Thoracic aorta (tissue), 2 donors: ENCODE measurements at places on chromosomes 6 and 20. TPM values are rescaled to one million over a fixed set of nuclear protein-coding genes. Genes with fewer than 3 reads are reported as not detected.

- no peaks in the 10 kb centered on the region for H3K4me1 ChIP-seq
- no peaks in the 10 kb centered on the region for H3K27me3 ChIP-seq
- no peak overlapping the region for H3K27ac ChIP-seq
- no peak for DNase-seq
- H3K36me3 ChIP-seq: no peaks in the 10 kb centered on the region
These were observed 31.9 kb downstream of the HIVEP2 start for GRCh38 chr6:142913036-142913510.

- H3K4me3 ChIP-seq: no peak overlapping the region
- no peak for DNase-seq
- peaks cover 5% of the 10 kb centered on the region for H3K36me3 ChIP-seq
These were observed 53.8 kb downstream of the PHF3 start for GRCh38 chr6:63689421-63689820.

DNA sequence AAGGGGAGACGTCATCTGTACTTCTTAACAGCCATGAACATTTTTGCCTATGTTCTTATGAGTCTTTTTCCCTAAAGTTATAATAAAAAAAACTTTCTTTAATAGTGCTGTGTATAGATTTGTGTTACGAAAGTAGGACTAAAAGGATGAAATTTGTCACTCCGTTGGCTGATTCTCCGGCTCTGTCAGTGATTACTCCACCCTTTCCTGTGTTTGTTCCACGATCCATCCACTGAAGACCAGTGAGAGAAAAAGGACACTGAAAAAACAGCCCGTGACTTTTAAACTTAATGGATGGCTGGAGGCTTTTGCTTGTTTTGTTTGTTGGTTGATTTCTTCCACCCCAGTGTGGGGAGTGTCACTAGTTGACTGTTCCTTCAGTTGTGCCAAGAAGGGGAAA lies 232.0 kb upstream of the NOX3 start:
- no peak overlapping the region for H3K4me3 ChIP-seq
- H3K4me1 ChIP-seq: no peaks in the 10 kb centered on the region
- no peak overlapping the region for H3K27ac ChIP-seq
- no peak for DNase-seq

DNA sequence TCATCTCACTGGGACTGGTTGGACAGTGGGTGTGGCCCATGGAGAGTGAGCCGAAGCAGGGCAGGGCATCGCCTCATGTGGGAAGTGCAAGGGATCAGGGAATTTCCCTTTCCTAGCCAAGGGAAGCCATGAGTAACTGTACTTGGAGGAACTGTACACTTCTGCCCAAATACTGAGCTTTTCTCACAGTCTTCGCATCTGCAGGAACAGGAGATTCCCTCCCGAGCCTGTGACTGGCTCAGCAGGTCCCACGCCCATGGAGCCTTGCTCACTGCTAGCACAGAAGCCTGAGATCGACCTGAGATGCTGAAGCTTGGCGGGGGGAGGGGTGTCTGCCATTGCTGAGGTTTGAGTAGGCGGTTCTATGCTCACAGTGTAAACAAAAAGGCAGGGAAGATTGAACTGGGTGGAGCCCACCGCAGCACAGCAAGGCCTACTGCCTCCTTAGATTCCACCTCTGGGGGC lies 10.4 kb upstream of the CALHM5 start:
- no peak overlapping the region for H3K4me3 ChIP-seq
- no peaks in the 10 kb centered on the region for H3K36me3 ChIP-seq
- no peaks in the 10 kb centered on the region for H3K27me3 ChIP-seq
- no peak for DNase-seq
- no peak overlapping the region for H3K27ac ChIP-seq

GRCh38 chr20:2005831-2006426 lies 12.1 kb upstream of the PDYN start:
- H3K36me3 ChIP-seq: no peaks in the 10 kb centered on the region
- H3K27me3 ChIP-seq: no peaks in the 10 kb centered on the region
- no peak overlapping the region for H3K27ac ChIP-seq
- DNase-seq: no peak

GRCh38 chr6:5832668-5833067 lies 174.1 kb downstream of the NRN1 start:
- H3K27ac ChIP-seq: no peak overlapping the region
- peaks cover 2% of the 10 kb centered on the region for H3K4me1 ChIP-seq
- no peaks in the 10 kb centered on the region for H3K27me3 ChIP-seq
- no peaks in the 10 kb centered on the region for H3K36me3 ChIP-seq
- no peak overlapping the region for H3K4me3 ChIP-seq
- DNase-seq: no peak

- DNase-seq: no peak
- H3K27ac ChIP-seq: no peak overlapping the region
- H3K4me1 ChIP-seq: peaks cover 6% of the 10 kb centered on the region
- no peaks in the 10 kb centered on the region for H3K36me3 ChIP-seq
- H3K27me3 ChIP-seq: no peaks in the 10 kb centered on the region
These were observed 88.9 kb downstream of the HIVEP2 start for GRCh38 chr6:142855893-142856623.

- no peaks in the 10 kb centered on the region for H3K36me3 ChIP-seq
- H3K27ac ChIP-seq: no peak within 1 kb of the TSS
- no peaks in the 10 kb centered on the region for H3K27me3 ChIP-seq
- DNase-seq: no peak
- no peak within 1 kb of the TSS for H3K4me3 ChIP-seq
- no peaks in the 10 kb centered on the region for H3K4me1 ChIP-seq
These were observed at the start of gene NRSN1 for GRCh38 chr6:24125980-24126379. Gene NRSN1, plus strand, starts transcription at chr6:24126215. Its CDS starts 8,113 bp downstream, at chr6:24134328.

- DNase-seq: no peak
- no peak overlapping the region for H3K4me3 ChIP-seq
- H3K27ac ChIP-seq: peak overlapping the region; percentile 93
These were observed 9.9 kb downstream of the SMOC2 start for GRCh38 chr6:168450917-168451316.

DNA sequence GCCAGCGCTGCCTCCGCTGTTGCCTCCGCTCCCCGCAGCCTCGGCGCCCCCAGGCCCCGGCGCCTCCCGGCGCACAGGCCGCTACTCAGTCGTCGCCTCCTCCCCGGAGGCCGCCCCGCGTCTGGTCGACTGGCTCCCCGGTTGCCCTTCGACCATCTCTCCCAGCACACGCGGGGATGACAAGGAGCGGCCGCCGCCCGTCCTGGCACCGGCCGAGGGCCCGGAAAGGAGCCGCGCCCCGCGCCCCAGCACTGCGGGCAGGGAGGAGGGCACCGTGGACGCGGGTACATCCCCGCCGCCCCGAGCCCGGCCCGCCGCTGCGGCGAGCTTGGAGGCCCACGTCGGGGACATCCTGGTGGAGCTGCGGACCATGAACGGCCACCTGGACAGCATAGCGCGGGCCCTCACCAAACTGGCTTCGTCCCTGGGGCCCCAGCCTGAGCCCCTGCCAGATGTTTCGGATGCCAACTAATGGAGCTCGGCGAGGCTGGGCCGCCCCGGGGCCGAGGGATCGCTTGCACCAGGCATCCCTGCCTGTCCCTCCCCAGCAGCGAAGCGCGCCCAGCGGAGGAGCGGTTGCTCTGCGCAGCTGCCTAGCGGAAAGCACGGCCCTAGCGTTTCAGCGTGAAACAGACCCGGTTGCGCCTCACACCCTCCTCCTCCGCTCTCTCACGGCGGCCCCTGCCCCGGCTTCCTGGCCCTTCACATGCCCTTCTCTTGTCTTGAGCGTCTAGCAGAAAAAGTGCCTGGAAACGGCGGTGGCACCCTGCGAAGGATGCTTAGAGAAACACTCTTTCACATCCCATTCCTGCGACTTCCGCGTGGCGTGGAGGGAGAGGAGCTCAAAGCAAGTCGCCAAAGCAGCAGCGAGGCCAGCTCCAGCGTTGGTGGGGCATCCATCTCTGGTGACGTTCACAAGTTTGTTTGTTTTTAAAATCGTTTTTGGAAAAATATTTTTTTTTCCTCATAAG lies 285.8 kb upstream of the SUPT3H start:
- peak overlapping the region; percentile 58 for H3K4me3 ChIP-seq
- no peak overlapping the region for H3K27ac ChIP-seq
- no peak for DNase-seq
- H3K4me1 ChIP-seq: peaks cover 12% of the 10 kb centered on the region

DNA sequence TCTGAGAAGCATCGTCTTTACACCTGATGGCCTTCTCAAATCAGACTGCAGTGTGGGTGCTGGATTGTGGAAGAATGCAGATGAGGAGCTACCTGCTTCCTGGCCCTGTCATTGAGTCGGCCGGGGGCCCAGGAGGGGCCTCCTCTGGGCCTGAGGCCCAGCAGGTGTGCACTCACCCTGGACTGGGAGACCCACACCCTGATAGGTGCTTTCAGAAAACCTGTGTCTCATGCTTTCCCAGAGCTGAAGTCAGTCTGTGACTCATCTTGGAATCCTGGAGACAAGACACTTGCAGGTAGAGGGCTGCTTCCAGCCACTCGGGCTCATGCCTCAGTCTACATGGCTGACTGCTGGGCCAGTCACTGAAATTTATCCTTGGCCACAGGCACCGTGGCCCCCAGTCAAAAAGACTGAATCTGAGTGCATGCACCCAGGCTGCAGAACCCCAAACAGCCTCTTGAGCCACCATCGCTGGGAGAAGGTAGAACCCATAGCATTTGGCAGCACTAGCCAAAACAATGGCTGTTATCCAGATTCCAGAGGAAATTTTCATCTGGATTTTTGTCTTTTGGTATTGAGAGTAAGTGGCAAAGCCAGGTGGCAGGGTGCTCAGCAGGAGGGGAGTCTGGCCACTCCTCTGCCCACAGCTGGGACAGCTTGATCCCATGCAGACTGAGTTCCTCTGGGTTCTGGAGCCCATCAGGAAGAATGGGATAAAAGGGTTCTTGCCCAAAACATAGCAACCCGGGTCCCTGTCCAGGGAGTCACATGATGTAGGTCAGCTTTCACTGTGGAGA lies 182.0 kb upstream of the CST7 start:
- H3K36me3 ChIP-seq: no peaks in the 10 kb centered on the region
- H3K4me1 ChIP-seq: no peaks in the 10 kb centered on the region
- no peaks in the 10 kb centered on the region for H3K27me3 ChIP-seq
- no peak for DNase-seq
- H3K27ac ChIP-seq: no peak overlapping the region
- H3K4me3 ChIP-seq: no peak overlapping the region

- DNase-seq: no peak
- no peaks in the 10 kb centered on the region for H3K36me3 ChIP-seq
- no peaks in the 10 kb centered on the region for H3K4me1 ChIP-seq
- H3K27ac ChIP-seq: no peak overlapping the region
- H3K4me3 ChIP-seq: no peak overlapping the region
These were observed 16.9 kb downstream of the GFOD1 start for GRCh38 chr6:13470238-13471140.

DNA sequence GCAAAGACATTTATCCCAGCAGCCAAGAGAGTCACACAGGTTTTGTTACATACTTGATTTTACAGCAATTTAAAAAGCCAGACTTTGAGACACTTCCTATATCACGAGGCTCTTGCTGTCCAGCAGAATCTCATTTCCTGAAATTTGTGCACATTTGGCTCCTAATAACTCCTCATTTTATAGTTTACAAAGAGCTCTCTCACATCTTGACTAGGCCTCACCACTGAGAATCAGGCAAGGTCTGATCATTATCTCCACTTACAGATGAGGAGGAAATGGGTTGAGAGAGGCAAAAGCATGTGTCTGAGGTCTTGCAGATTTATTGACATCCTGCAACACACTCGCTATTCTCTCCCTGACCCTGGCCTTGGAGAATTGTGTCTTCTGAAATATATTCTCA lies 426.8 kb downstream of the MAFB start:
- H3K27me3 ChIP-seq: no peaks in the 10 kb centered on the region
- no peak overlapping the region for H3K27ac ChIP-seq
- H3K36me3 ChIP-seq: no peaks in the 10 kb centered on the region
- no peak overlapping the region for H3K4me3 ChIP-seq
- no peak for DNase-seq

- H3K27ac ChIP-seq: no peak overlapping the region
- H3K4me3 ChIP-seq: no peak overlapping the region
- H3K36me3 ChIP-seq: no peaks in the 10 kb centered on the region
- H3K4me1 ChIP-seq: no peaks in the 10 kb centered on the region
These were observed 84.3 kb upstream of the NRN1 start for GRCh38 chr6:6090861-6091607.

GRCh38 chr20:19478320-19478895 lies 266.0 kb downstream of the SLC24A3 start:
- H3K4me3 ChIP-seq: no peak overlapping the region
- peaks cover 4% of the 10 kb centered on the region for H3K4me1 ChIP-seq
- no peaks in the 10 kb centered on the region for H3K27me3 ChIP-seq
- H3K36me3 ChIP-seq: no peaks in the 10 kb centered on the region

GRCh38 chr6:154169193-154169847 lies 130.3 kb downstream of the OPRM1 start:
- H3K4me3 ChIP-seq: no peak overlapping the region
- H3K27ac ChIP-seq: no peak overlapping the region
- no peaks in the 10 kb centered on the region for H3K36me3 ChIP-seq
- H3K4me1 ChIP-seq: peaks cover 8% of the 10 kb centered on the region
- no peaks in the 10 kb centered on the region for H3K27me3 ChIP-seq

GRCh38 chr6:105102186-105102585 lies 77.6 kb downstream of the POPDC3 start:
- no peaks in the 10 kb centered on the region for H3K36me3 ChIP-seq
- H3K27me3 ChIP-seq: no peaks in the 10 kb centered on the region
- H3K4me3 ChIP-seq: no peak overlapping the region
- no peak for DNase-seq
- no peak overlapping the region for H3K27ac ChIP-seq
- no peaks in the 10 kb centered on the region for H3K4me1 ChIP-seq

- no peaks in the 10 kb centered on the region for H3K4me1 ChIP-seq
- DNase-seq: no peak
- no peaks in the 10 kb centered on the region for H3K36me3 ChIP-seq
These were observed 34.8 kb upstream of the ZNFX1 start for GRCh38 chr20:49312661-49313060.

- no peak overlapping the region for H3K27ac ChIP-seq
- H3K36me3 ChIP-seq: no peaks in the 10 kb centered on the region
- no peak overlapping the region for H3K4me3 ChIP-seq
- DNase-seq: no peak
These were observed 16.1 kb upstream of the LAMP5 start for GRCh38 chr20:9498322-9498721.

DNA sequence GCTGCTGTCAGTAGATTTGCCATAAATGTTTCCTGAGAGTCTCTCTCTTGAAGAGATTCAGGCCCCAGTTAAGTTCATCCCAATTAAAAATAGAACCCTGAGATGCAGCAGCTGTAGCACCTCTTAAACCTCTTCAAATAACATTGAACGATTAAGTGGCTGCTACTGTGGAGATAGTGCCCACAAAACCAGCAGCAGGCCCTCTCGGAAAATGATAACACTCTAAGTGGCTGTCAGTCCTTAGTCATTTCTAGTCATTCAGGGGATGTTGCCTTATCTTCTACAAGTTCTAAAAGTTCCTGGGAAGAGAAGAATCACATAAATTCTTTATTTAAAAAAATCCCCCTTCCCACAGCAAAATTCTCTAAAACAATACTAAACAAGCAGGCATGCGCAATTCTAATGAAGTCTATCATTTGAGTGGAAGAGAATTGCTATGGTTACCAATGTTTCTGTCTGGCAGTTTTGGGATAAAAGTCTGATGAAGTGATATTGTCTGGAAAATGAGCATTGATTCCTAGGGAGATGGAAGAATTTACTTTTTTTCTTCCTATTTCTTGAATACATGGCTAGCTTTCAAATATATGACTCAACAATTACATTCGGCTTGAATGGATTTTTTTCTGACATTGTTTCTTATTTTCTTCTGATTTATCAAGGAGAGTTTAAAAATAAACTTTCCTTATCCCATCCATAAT lies 131.9 kb downstream of the TRMT11 start:
- H3K4me1 ChIP-seq: no peaks in the 10 kb centered on the region
- no peak for DNase-seq
- no peaks in the 10 kb centered on the region for H3K36me3 ChIP-seq
- H3K27me3 ChIP-seq: no peaks in the 10 kb centered on the region
- peak overlapping the region; percentile 21 for H3K4me3 ChIP-seq

Gene SLC22A7
- total RNA-seq: not detected

Gene ACTL10
- 2.6 TPM for total RNA-seq

Gene CAGE1
- total RNA-seq: not detected

Gene UBR2
- total RNA-seq: 38.7 TPM

Gene CALHM6
- 15.0 TPM for total RNA-seq

Gene HLA-DQA1
- 24.4 TPM for total RNA-seq
